ENCODE measurements at places on chromosomes 5 and 9. TPM values are rescaled to one million over a fixed set of nuclear protein-coding genes. Genes with fewer than 3 reads are reported as not detected.

DNA sequence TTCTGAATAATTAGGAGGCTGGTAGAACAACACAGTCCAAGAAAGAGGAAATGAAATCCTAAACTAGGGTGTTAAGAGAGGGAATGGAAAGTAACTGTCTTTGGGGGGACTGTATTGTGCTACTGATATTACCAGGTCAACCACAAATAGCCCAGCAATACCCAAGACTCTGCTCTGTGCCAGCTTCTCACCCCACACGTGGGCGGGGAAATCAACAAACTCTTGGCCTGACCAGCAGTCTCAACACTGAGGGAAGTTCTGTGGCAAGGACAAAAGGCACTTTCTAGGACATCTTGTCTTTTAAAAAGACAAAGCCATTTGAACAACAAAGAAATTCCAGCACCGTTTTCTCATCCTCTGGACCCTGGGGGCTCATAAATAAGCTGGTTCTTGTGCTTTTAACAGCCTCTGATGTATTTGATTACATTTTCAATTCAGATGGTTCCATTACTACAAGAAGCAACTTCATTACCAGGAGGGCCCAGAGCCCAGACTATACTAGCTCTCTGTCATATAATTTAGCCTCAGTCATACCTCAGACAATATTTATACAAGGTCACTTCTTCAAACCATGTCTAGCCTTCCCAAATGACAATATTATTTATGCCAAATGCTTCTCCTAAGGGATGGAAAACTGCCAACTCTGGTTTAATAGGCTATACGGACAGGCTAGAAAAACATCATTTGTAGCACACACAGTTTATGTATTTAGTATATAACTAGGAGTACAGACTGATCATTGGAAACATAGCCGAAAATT is 297.8 kb downstream of the CWC27 start:
- no peak for DNase-seq

DNA sequence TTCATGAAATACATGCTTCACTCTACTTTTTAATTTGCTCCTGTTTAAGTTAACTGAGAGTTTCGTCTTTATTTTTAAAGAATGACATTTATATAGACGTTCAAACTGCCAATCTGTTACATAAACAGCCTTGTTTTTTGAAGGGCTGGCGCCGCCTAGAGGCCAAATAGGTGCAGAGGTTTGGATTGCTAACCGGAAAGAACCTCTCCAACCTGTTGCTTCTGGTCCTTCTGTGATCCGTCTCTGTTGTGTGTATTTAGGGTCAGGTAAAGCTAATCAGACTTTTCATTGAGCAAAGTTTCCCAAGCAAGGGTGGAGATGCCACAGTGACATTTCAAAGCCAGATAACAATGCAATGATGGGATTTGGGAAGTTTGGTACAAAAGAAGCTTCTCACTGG is 39.5 kb upstream of the GLIS3 start:
- DNase-seq: peak; percentile 69

- no peak for DNase-seq
Measured at GRCh38 chr5:31661257-31661656, 22.3 kb downstream of the PDZD2 start.

GRCh38 chr5:118968925-118969375 is 19.4 kb downstream of the DTWD2 start:
- no peak for DNase-seq

DNA sequence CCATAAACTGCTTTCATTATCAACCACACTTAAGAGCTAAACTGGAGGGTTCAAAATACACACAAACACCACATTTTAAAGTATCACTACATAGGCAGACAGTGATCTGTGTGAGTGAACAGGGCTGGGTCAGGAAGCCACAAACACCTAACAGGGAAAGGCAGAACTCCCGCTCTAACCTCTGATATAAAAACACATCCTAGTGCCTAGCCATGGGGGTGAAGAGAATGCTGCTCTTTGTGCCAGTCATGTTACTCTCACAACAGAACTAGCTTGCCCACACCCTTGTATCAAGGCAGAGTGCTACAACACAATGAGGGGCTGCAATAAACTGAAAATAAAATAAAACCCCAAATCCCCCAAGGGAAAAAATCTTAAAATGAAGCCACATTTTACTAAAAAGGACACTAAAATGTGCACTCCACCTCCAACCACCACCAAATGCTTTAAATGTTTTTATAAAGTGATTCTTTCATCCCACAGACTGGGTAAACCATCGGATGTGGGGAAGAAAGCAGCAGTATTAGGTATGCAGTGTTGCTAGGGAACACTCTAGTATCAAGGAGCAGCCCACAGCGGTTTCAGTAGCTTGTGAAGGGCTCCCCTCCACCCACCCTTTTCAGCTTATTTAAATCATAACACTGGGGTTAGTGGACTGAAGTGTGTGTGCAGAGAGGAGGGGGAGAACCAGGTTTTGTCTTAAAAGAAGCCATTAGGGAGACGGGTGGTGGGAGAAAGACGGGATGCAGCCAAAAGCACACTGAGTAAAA is 64.5 kb downstream of the TMEM161B start:
- DNase-seq: no peak

GRCh38 chr9:96612966-96613589 is 6.6 kb downstream of the CDC14B start:
- no peak for DNase-seq

DNA sequence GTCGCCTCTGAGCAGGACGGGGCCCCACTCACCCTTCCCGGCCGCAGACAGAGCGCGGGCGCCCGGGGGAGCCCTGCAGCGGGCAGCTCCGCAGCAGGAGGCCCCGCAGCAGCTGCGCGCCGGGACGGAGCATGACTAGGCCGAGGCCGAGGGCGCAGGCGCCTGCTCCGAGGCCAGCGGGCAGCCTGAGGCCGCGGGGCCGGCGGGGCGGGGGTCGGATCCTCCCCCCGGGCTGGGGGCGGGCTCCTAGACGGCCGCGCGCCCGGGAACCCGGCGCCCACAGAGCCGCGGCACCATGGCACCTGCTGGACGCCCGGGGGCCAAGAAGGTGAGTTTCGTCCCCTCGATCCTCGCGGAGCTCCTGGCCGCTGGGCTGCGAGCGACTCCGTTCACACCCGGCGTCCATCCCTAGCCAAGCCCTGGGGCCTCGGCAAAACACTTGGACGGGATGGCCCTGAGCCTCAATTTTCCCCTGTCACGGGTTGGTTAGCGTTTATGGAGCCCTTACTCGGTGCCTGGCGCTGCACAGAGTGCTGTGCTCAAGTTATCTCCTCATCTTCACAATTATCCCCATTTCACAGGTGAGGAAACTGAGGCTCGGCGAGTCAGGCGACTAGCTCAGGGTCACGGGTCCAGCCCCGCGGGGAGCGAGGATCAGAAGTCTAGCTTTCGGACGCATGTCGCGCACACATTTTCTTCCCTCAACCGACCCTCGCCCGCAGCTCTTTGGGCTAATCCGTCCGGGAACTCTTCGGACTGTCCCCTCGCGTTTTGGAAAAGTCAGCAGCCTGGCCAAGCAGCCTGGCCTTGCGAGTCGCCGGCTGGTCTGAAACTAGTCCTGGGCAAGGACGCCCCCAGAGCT is at the start of the genes BHMT2 and DMGDH:
TSS of gene BHMT2 (plus strand) at position 280 of the 862 bp plus-strand sequence. CDS start at position 296, 16 bp downstream.
TSS of gene DMGDH (minus strand) at position 187 of the 862 bp plus-strand sequence. CDS start at position 133, 54 bp downstream.
- no peak for DNase-seq

- DNase-seq: no peak
Measured at GRCh38 chr5:17359451-17360011, 138.5 kb upstream of the TAF11L2 start.

GRCh38 chr9:108880738-108881316 is 18.8 kb downstream of the ACTL7A start:
- no peak for DNase-seq

DNA sequence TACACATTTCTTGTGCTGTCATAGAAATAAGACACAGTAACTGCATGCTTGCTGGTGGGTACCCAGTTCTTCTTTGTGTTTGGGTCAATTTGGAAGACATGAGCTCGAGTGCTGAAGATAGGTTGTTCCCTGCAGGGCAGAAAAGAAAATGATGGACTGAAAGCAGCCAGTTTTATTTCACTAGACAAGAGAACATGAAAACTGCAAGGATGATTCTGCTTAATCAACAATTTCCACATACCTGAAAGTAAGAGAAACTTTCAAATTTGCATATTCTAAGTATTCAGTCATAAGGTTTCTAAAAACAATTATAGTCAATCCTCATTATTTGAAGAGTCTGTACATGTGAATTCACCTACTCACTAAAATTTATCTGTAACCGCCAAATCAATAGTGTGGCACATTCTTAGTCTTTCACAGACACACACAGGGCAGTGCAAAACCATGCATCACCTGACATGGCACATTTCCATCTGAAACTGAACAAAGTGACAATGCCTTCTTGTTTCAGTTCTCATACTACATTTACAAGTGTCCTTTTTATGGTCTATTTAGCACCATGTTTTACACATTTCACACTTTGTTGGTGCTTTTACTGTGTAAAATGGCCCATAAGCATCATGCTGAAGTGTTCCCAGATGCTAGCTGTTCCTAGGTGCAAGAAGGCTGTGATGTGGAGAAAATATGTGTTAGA is 56.9 kb downstream of the HOMER1 start:
- no peak for DNase-seq

- DNase-seq: no peak
Measured at GRCh38 chr5:148511810-148512347, 128.1 kb downstream of the FBXO38 start.

GRCh38 chr5:3837506-3837905 is 241.9 kb downstream of the IRX1 start:
- DNase-seq: no peak

DNA sequence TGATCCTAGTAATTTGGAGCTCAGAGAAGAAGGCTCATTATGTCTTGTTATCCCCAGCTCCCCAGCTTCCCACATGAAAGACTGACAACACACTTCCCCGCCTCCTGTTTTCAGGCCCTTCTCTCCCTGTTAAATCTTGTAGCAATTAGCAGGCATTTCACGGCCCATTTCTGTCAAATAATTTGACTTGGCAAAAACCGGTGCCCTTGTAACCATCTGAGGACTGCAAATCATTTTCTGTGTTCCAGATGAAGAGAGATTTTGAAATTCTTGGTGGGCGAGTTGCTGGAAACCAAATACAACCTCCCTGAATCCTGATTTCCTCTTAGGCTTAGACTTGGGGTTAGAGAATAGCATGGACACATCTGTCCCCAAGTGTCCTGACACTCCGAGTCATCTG is 109.7 kb downstream of the MSX2 start:
- no peak for DNase-seq

DNA sequence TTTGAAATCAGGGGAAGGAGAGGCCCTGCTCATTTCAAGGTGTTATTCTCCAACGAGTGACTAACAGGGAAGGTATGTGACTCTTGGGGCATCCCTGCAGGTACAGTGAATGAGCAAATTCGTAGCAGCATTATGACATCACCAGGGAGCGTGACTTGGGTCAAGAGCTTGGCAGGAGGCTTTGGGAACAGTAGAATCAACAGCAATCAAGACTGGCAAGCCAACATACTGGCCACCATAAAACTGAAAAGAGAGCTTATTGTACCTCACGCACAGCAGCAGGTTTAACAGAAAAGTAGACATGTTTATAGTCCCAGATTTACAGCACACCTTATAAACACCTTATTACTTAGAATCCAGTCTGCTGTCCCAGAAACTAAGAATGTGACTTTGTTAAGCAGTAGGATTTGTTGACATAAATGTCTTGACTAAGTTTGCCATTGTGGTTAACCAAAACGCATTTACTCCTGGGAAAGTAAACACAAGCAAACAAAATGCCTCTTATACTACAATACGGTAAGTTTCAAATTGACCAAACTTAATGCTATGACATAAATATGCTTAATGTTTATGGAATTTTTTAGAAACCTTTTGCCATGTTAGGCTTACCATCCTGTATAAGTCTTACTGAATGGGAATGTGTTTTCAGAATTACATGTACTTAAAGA is 297.8 kb downstream of the NPR3 start:
- DNase-seq: no peak

- peak; percentile 58 for DNase-seq
Measured at GRCh38 chr5:76542887-76543690, 80.1 kb downstream of the F2RL2 start.

GRCh38 chr9:129885670-129886106 is 50.4 kb downstream of the USP20 start:
- DNase-seq: peak; percentile 74

Gene SCGB3A2
- not detected for total RNA-seq

Gene HMGCS1
- total RNA-seq: 36.5 TPM

Gene PDE8B
- 0.52 TPM for total RNA-seq

Gene C5orf52
- not detected for total RNA-seq

Gene PDGFRB
- 0.49 TPM for total RNA-seq

Gene MAPK9
- total RNA-seq: 37.2 TPM

Gene SLC36A3
- not detected for total RNA-seq
